ENCODE measurements at places on chromosomes 5 and 9.
A peak's percentile ranks its signal among the peaks of the same experiment; 100 is the strongest.

- DNase-seq, result peak; percentile 80
These were observed 2.7 kb downstream of the GCNT4 start for GRCh38 chr5:75049456-75050351.

DNA sequence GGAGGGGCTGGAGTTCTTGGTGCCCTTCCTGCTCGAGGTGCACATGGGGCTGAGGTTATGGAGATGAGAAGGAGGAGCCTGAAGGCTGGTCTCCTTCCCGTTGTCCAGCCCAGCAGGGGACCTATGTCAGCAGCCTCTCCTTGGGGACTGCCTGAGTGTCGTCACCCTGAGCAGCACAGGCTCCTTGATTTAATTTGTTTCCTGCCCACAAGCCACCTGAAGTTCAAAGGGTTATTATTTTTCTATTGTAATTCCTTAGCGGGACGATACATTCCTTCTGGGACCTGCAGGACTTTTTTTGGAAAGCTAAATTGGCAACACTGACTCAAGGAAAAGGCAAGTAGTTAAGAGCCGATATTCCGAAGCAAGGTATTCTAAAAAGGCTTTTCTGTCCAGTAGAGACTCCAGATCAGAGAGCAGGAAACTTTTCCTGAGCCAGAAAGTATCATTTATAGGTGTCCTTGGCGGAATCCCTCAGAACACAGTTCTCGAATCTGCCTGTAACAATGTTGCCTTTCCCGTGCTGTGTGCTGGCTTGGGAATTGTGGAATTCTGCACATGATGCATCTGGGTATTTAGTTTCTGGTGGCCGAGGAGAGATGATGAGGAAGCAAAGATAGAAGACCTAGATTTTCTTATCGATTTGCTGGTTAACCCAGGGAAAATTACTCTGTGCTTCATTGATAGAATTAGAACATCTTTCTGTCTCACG, 55.4 kb downstream of the ARHGAP26 start:
- DNase-seq, result no peak

DNA sequence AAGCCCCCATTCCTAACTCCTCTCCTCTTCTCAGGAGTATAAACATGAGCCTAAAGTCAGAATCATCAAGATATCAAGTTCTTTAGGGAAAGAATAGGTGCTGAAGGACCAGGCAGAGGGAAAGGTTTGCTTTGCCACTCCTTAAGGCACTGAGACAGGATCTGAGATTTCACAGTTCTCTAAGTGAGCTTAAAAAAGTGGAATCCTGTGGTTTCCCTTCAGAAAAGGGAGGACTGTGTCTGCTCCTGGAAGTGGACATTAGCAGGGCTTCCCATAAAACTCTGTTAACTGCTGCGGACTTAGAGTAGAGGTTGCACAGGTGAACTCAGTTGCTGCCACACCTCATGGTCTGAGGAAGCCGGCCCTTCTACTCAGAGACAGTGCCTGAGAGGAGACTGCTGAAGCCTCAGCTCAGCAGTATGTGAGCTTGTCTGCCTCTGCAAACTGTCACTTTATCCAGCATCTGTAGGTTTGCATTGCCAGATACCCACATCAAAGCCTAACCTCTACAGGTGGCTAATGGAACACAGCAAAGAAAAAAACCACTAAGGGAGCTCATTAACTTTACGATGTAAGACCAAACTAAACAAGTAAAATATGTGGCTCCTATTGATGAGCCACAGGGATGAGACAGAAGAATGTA, 42.9 kb downstream of the RIC1 start:
- peak; percentile 31 for DNase-seq

GRCh38 chr9:37134166-37134565, 13.8 kb downstream of the ZCCHC7 start:
- no peak for DNase-seq

- no peak for DNase-seq
These were observed 78.0 kb downstream of the CACNA1B start for GRCh38 chr9:137955586-137955985.

GRCh38 chr5:132000677-132001453, 10.6 kb downstream of the ACSL6 start:
- DNase-seq, result peak; percentile 58

DNA sequence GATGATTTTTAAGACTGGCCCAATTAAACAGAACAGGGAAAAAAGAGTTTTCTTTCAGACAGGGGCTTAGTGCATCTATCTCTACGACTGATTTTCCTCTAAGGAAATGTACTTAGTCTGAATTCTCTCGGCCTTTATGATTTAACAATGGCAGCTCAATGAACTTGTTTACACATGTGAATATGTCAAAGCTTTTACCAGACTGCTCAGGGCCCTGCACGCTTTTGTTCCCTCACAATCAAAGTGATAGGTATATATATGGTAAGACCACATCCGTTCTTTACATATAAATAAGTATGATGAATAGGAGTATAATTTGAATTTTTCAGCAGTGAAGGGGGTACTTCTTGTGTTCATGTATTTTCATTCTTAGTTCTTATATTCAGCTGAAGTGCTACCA, 27.6 kb downstream of the LEAP2 start:
- DNase-seq, result no peak

DNA sequence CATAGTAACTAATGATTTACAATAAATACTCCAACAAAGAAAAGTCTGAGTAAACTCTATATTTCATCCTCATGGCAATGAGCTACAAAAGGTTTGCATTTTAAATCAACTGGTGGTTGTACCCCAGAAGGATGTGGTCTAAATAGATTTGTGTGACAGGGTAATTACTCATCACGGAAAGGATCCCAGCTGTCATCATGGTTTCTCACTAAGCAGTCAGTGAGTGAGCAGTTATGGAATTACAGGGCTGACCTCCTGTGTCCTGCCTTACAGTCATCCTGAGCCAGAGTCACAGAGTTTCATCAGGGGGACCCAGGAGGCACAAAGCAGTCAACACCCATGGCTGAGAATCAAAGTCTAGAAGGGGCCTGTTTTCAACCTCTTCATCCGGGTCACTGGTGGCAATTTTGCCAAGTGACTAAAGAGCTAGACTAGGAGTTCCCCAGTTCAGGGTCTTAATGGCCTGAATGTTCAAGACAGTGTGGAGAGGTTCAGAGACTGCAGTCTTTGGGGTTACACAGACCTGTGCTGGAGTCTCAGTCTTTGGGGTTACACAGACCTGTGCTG, 210.7 kb upstream of the SLC24A2 start:
- no peak for DNase-seq

- no peak for DNase-seq
These were observed 13.9 kb upstream of the QSOX2 start for GRCh38 chr9:136259517-136259813.

- no peak for DNase-seq
These were observed 32.4 kb downstream of the MAST4 start for GRCh38 chr5:66628561-66628960.

DNA sequence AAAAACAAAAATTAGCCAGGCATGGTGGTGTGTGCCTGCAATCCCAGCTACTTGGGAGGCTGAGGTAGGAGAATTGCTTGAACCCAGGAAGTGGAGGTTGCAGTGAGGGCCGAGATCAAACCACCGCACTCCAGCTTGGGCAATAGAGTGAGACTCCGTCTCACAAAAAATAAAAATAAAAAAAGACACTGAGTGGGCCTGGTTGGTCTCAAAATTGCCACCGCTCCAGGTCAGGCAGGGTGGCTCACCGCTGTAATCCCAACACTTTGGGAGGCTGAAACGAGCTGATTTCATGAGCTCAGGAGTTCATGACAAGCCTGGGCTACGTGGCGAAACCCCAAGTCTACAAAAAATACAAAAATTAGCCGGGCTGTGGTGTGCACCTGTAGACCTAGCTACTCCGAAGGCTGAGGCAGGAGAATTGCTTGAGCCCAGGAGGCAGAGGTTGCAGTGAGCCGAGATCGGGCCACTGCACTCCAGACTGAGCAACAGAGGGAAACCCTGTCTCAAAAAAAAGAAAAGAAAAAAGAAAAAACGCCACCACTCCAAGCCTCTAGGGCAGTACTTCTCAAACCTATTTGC, 1.8 kb downstream of the STK10 start:
- DNase-seq, result no peak

DNA sequence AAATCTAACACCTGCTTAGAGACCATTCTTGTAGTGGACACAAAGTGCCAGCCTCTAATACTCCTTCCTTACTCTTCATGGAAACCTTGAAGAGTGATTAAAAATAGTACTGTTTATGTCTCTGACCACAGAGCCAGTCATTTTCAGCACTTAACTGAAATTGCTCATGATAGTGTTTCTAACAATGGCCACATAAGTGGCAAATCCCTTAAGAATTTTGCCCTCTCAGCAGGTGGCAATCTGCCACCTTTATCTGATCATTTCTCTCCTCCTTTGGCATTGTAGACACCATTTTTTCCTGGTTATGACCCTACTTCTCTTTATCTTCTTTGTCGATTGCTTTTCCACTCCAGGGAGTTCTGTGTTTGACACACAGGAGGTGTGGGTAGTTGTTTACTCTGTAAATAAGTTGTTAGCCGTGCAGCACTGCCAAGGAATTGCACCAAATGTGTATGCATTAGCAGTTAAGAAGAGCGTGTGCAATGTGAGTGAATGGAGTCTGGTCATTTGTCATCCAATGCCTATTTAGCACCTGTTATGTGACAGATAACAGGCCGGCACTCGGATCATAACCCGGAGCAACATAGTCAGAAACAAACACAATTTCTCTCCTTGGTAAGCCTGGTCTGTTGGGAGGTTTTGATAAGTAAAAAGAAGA, 36.8 kb upstream of the STARD4 start:
- DNase-seq, result no peak

- no peak for DNase-seq
These were observed 138.4 kb upstream of the IER5L start for GRCh38 chr9:129316281-129317030.

DNA sequence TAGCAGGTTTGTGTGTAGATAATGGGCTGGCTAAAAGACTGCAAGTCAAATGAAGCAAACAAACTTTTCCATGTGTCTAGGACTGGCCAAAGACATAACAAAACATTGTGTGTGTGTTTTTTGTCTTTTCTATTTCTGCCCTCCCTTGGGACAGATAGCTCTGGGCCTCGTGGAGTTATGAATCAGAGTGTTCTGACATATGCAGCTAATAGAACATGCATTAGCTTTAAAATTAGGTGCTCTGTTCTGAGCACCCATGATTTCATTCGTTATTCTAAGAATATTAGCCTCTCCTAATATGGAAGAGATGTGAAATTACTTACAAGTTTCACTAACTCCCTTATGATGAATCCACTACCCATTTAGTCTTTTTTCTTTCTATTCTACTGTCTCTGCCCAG, 367.3 kb upstream of the PAPPA start:
- no peak for DNase-seq

GRCh38 chr9:106648799-106649198, 214.2 kb upstream of the ZNF462 start:
- no peak for DNase-seq

- DNase-seq, result no peak
These were observed 11.3 kb downstream of the PHYKPL start for GRCh38 chr5:178221282-178221681.

DNA sequence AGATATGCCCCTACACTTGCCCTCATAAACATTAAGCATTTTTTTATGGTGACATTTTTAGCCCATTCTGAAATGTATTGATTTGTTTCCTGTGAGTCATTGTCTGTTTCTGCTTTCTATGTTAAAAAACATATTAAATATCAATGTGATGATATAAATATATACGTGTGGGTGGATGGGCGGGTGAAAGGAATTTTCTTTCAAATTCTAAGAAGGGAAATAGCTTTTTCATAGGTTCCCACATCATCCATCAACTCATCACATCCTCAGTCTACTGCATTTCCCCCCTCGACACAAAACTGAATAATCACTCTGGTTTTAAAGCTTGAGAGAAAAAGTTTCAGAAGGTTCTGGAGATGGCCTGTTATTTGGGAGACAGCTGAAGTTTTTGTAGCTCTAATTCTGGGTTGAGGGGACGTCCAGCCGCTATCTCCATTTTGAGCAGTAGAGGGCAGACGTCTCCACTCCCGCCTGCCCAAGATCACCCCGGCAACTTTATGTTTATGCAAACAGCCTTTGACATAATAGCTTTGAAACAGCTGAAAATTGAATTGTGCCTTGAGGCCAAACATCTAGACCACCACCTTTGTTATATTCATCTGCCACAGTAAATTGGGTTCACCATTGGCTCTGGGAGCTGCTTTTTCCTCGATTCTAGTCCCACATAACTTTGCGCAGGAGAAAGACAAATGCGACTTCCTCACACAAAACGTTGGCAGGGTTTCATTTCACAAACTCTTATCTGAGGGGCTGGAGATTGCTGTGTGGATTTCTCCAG, 216.2 kb upstream of the CLINT1 start:
- DNase-seq, result peak; percentile 42

Data from CD4-positive, alpha-beta T cell treated with Interleukin-17A for 4 hours (primary cell).